ENCODE measurements at places on chromosomes 7 and 10. TPM values are rescaled to one million over a fixed set of nuclear protein-coding genes. Genes with fewer than 3 reads are reported as not detected.

- no peak for DNase-seq
Observed at GRCh38 chr10:110200503-110200902, 6.9 kb upstream of the MXI1 start.

- no peak for DNase-seq
Observed at GRCh38 chr10:75606203-75606779, 174.9 kb downstream of the LRMDA start.

The CH25H gene
- not detected for total RNA-seq

The CCDC3 gene
- total RNA-seq = 3.9 TPM

The GARIN1A gene
- 1.2 TPM for total RNA-seq

Data from fibroblast of the aortic adventitia (primary cell).